ENCODE measurements at places on chromosomes 7 and 10. TPM values are rescaled to one million over a fixed set of nuclear protein-coding genes. Genes with fewer than 3 reads are reported as not detected.

DNA sequence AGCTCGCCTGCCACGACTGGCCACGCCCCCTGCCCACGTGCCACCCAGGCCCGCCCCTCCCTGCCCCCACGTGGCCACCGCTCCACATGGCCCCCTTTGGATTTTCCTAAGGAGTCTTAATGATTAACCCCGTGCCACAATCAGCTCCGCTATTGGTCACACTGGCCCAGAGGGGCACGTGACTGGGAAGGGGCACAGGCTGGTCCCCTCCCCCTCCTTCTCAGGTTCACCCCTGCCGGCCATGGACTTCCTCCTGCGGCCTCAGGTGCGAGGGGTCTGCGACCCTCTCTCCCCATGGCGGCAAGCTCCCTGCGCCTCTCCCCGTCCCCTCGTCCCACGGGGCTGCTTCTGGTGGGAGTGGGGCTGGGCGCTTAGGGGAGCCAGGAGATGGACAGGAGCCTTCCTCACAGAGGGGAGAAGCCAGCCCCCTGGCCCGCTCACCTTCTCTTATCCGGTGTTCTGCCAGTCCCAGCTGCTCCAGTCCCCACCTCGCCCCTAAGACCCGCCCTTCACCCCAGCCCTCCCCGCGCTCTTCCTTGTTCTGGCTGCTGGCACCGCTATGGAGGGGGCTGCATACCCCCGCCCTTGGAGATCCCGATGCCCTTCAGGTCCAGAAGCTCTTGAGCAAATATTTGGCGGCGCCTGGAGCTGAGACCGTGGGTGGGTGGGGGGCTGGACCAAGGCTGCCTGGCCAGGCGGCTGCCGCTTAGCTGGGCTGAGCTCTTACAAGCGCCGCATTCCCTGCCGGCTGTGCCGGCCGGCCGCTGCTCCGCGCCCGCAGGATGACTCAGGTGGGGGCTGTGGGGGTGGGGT, 3.2 kb downstream of the SLC4A2 start:
- no peak for DNase-seq

- DNase-seq, result peak; percentile 88
Observed at GRCh38 chr7:27739909-27740448, at the start of gene TAX1BP1. TAX1BP1 (plus strand) TSS chr7:27740162; CDS start chr7:27748525, 8,363 bp downstream.

TMEM184A gene
- total RNA-seq, result not detected

DNA sequence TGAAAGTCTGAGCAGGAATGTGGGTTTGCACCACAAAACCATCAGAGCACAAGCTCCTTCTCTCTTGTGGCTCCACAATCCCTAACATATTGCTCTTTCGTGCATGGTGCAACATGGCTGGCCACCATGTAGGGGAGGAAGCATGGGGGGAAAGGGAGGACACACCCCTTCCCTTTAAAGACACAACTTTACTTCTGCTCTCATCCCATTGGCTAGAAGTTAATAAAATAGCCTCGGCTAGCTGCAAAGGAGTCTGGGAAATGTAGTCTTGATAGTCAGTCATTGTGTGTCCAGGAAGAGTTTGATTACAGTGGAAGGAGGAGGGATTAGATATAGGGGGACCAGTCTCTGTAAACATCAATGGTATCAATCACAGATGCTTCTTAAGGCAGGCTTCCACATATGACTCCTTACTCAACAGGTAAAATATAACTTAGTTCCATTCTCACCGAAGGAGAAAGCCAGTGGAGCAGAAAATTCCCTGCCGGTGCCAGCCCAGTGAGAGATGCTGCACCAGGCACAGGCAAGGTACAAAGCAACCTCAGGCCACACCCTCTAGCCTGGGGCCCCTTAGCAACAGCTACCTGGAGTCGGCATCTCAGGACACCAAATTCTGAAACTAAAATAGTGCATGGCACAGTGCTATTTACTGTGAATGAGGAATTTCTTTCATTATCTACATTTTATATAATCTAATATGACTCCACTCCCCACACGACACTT, 124.7 kb upstream of the CTBP2 start:
- DNase-seq, result no peak

- no peak for DNase-seq
Observed at GRCh38 chr10:58275908-58276307, 6.9 kb downstream of the CISD1 start.

GRCh38 chr7:2104107-2104710, 128.5 kb downstream of the MAD1L1 start:
- peak; percentile 77 for DNase-seq

- DNase-seq, result no peak
Observed at GRCh38 chr10:26703096-26703495, 5.6 kb downstream of the PDSS1 start.

CYCS gene
- total RNA-seq, result 140 TPM

DNA sequence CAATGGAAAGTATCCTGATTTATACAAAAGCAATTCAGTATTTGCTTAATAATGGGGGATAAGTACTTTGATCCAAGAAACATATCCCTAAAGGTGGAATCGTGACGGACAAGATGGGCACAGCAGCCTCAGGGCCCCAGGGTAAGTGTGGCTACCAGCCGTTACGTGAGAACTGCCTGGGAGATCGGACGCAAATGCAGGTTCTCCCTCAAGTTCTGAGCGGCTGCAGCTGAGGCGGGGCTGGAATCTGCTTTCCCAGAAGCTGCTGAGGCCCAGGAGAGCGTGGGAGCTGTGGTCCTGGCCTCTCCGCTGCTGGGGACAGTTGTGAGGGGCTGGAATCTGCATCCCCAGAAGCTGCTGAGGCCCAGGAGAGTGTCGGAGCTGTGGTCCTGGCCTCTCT, 13.5 kb downstream of the FOXL3 start:
- DNase-seq, result no peak

ITGA8 gene
- total RNA-seq, result not detected

SNCG gene
- total RNA-seq, result not detected

GIMAP1 gene
- 6.2 TPM for total RNA-seq

DNA sequence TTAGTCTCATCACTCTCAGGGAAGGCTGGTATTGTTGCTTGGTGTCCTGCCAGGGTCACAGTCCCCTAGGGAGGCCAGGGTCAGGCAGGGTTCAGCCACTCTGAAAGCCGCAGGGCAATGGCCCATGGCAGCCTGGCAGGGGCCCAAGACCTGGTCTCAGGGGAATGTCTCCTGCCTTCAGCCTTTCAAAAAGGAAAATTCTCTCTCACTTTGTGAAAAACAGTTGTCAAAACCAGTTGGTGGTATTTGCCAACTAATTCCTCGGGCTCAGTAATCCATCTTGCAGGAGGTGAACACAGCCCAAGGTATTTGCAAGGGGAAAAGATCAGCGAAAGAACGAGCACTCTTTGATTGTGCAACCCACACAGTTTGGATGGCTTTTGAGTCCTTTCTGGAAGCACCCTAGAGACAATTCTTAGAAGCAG, 101.5 kb downstream of the JCAD start:
- DNase-seq, result no peak

GRCh38 chr7:48111596-48111995, 22.5 kb downstream of the UPP1 start:
- no peak for DNase-seq

GRCh38 chr7:81802251-81802650, 32.4 kb upstream of the HGF start:
- DNase-seq, result no peak

GRCh38 chr10:122362621-122363020, 11.9 kb upstream of the PLEKHA1 start:
- DNase-seq, result no peak

GRCh38 chr7:94908323-94909178, 1.2 kb downstream of the PPP1R9A start:
- no peak for DNase-seq

DNA sequence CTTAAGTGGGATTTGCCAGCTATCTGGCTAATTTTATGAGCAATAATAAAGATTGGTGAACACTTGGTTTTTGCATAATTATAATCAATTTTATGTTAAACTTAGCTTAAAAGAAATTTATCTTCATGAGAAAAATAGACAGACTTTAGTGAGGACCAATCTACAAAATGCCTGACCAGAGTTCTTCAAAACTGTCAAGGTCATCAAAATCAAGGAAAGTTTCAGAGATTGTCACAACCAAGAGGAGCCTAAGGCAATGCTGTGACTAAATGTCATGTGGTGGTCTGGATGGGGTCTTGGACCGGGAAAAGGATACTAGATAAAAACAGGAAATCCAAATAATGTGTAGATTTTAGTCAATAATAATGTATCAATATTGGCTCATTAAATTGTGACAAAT, 17.7 kb upstream of the FAM170B start:
- DNase-seq, result no peak

DNA sequence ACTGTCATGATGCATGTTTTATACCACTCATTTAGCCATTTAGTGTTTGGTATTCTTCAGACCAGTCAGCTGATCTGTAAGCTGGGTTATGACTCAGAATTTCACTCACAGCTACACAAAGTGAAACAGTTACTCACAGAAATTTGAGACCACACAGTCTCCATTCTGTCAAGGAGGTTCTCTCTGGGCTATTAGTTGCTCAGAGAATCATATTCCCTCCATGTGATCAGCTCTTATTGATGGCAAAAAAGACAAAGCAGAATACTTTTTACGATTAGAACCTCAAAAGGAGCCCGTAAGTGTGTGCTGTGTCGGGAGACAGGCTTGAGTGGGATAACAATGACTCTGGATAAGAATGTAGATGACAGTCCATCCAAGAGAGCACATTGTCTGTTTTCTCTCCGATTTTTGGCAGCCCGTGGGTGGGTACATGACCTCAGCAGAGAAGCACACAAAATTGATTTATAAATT, 277.6 kb upstream of the SORCS1 start:
- no peak for DNase-seq
